NCI-H1694 (cell line): ENCODE measurements at places on chromosomes 5 and 9.

- no peak for DNase-seq
Observed at GRCh38 chr5:29460971-29461559, 1732.4 kb upstream of the CDH6 start.

- DNase-seq = no peak
Observed at GRCh38 chr5:68557162-68557936, 341.8 kb downstream of the PIK3R1 start.

DNA sequence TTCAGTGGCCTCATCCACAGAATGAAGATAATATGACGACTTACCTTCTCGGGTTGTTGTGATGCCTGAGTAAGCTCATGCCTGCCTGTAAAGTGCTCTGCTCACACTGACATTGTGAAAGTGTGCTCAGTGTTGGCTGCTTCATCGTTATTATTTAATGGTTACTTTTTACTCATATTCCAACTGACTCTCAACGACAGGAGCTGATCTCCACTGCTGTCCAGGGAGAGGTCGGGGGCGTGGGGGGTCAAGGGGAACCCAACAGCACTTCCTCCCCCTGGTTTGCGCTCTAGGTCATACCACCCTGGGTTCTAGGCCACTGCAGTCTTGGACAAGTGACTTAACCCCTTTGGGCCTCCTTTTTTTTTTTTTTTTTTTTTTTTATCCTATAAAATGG is 52.9 kb upstream of the ANGPTL2 start:
- no peak for DNase-seq

- no peak for DNase-seq
Observed at GRCh38 chr5:140694276-140694675, 3.0 kb downstream of the HARS2 start.

DNA sequence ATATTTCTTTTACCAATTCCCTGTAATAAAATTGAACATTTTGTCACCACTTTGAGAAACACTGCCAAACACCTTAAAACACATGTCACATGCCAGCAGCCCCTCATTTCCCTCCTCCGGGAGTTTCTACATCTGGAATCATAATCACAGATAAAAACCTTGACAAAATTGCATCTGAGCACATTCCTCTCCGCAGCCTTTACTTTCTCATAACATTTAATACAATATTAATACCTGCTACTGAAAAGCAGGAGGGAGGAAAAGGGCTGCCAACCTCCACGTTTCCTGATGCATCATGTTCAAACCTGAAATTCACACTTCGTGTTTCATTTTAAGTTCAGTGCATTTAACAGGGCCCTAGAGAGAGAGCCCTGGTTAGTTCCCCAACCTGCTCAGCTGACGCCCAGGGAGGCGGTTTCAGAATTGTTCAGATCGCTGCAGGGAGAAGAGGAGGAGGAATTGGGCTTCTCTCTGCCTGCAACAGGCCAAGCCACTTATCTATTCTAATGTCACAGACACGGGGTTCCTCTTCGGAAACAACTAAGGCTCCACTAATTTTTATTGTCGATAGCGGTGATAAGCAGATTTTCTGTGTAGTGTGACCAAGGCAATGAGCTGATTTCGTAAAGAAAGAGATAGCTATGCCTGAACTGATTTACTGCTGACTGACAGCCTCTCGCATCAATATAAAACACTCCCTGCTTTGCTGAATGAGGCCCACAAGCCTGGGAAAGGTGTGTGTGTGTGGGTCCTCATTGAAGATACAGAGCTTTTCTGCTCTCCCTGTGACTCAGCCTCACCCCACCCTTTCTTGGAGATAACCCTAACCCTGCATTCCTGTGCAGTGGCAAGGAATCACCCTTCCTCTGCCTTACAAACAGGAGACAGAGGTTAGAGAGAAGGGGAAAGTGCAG is 4.9 kb upstream of the LHX2 start:
- no peak for DNase-seq

DNA sequence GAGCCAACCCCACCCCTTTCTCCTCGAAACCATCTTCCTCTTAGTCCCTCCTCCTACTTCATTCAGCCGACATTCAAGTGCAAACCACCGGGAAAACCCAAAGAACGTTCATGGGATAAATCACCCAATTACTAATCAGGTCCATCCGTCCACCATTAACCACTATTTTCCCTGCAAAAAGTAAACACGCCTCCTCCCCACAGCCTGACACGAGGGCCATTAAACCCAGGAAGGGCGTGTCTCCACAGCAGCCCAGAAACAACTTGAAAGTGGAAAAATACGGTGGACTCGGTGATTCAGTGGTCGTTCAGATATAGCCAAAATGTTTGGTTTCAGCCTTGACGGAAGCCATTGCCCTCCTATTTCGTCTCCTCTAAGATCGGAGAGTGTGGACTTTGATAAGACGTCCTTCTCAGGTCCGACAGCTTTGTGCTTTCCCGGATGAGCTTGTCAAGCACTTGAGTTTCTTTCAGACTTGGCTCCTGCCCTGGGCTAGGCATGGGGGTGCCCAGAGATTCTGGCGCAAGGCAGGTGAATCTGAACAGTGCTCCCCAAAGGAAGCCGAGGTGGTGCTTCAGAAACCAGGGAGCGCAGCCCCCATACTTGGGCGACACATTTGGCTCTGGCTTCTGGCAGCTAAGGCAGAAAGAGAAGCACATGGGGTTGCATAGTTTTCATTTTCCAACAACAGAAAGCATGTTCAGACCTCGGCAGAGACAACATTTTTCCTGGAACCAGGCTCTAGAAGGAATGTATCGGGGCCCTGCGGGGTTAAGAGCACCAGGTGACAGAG is 56.6 kb downstream of the SMIM23 start:
- DNase-seq = no peak

- DNase-seq = no peak
Observed at GRCh38 chr5:139808481-139809330, 13.1 kb downstream of the PSD2 start.

GRCh38 chr9:126678989-126679388 is 65.3 kb downstream of the LMX1B start:
- DNase-seq = no peak

- DNase-seq = no peak
Observed at GRCh38 chr5:21071421-21071820, 1083.4 kb upstream of the CDH18 start.

DNA sequence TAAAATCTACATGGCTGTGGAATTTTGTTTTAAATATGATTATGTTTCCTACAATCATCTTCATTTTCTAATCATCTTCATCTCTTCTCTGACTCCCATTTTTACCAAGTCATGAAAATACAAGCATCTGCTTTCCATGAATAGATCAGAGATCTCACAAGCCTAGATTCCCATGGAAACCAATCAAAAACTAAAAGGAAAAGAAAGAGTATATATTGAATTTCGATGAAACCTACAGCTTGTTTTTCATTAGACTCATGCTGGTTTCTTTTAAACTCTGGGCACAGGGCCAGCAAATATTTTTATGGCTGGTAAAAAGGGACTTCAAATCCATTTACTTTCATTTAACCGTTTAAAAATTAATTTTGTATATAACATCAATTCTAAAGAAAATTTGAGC is 51.2 kb downstream of the INVS start:
- DNase-seq = no peak

DNA sequence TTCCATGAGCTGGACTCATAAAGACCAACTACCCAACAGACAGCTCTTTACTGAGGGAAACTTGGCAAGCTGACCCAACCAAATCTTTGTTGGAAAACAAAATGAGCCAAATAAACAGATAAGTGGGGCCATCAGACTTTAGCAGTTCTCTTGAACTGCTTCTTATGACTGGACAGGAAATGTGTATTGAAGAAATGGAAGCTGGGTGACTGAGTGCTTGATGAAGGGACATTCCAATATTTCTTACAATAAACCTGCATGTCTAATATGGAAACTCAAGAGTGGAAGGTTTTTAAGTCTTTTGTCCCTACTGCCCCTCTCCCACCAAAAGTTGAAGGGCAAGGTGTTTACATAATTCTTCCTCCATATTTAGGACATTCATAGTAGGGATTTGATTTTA is 218.8 kb upstream of the NR4A3 start:
- no peak for DNase-seq

DNA sequence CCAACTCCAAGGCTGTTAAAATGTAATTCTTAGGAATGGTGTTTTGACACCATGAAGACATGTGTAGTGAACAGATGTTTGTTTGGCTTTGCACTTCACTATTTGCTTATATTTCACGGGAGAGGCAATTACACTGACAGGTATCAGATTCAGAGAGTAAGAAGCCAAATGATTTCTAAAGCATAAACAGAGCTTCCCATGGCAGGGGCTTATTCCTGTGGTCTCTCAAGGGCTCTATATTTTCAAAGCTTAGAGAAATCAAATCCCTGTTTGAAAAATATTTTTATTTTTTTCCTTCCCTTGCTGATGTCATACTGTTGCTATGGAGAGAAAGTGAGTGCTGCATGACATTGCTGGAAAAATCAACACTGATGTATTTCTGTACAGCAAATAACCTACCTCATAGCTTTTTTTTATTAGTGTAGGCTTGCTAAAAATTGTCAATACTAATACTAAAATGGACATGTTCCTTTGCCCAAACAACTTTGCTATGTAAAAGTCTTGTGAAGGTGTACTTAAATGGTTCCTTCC is 161.4 kb downstream of the GIN1 start:
- peak; percentile 37 for DNase-seq

GRCh38 chr5:37835380-37835973 is 4.4 kb downstream of the GDNF start:
- DNase-seq = no peak

- DNase-seq = peak; percentile 8
Observed at GRCh38 chr5:74638970-74639806, 1.3 kb downstream of the ENC1 start.

- no peak for DNase-seq
Observed at GRCh38 chr5:39427229-39427628, 2.4 kb upstream of the DAB2 start.

DNA sequence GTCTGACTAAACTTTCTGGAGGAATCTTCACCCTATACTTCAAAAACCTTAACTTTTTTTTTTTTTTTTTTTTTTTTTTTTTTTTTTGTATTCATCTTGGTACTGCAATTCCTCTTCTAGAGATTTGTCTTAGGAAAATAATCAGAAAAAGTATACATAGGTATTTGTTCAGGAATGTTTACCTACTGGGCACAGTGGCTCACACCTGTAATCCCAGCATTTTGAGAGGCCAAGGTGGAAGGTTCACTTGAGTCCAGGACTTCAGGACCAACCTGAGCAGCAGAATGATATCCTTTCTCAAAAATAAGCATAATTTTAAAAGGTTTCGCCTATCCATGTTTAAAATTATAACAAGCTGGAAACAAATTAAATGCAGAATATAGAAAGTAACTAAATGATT is 33.3 kb upstream of the NREP start:
- DNase-seq = no peak

DNA sequence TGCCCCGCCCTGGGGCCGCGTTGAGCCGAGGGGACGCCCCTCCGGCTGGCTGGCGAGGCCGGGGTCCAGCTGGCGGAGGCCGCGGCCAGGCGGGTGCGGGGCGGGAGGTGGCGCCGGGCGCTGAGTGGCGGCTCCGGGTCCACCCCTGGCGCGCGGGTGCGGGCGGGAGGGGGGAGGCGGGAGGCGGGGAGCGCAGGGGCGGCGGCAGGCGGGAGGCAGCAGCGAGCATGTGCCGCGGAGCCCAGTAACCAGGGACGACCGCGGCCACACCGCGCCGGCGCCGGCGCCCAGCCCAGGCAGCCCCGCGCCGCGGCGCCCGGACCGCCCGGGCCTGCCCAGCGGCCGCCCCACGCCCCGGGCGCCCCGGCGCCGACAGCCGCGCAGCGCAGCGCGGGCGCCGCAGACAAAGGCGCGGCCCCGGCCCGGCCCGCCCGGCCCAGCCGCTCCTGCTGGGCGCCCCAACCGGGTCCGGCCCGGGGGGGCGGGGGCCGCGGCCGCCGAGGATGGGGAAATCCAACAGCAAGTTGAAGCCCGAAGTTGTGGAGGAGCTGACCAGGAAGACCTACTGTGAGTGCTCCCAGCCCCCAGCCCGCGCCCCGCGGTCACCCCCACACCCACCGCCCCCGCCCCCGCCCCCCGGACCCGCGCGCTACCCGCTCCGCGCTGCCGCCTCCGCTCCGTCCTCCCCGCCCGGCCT is at the start of gene NCS1:
Gene NCS1, plus strand, starts transcription at position 244 of the 697 bp plus-strand sequence. Its CDS starts 260 bp downstream, at position 504.
- no peak for DNase-seq

- no peak for DNase-seq
Observed at GRCh38 chr5:14767053-14767452, 102.5 kb downstream of the OTULIN start.

- no peak for DNase-seq
Observed at GRCh38 chr5:125120012-125120411, 373.6 kb upstream of the ZNF608 start.

GRCh38 chr9:137589441-137590122 is 730 bp downstream of the ZMYND19 start:
- no peak for DNase-seq

DNA sequence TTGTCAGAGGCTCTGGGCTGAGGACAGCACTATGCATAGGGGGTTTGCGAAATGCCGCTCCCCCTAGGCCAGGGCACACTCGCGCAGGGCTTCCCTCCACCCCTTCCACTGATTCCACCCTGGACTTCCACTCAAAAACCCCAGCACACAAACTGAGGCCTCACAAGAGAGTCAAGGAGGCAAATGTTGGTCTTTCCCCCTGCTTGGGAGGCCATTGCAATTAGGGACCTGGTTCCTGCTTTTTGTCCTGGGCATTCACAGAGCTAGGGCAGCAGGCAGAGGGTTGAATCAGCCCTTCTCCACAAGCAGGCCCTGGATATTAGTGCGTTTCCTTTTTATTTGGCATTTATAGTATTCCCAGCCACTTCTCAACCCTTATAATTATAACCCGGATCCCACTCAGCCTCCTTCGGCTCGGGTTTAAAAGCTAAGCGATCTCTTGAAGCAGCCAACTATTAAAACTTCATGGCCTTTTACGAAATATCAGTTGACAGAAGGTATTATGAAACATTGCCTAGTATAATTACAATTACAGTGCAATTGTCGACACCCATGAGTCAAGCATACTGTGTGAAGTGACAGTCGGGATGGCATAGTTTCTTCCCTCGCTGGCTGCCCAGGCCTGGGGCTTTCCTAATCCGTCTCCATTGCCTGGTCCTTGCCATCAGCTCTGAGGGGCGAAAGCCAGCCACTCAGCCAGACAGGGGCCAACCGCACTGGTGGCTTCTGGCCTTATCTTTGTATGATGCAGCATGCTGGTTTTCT is 285.5 kb upstream of the MAP3K1 start:
- no peak for DNase-seq

DNA sequence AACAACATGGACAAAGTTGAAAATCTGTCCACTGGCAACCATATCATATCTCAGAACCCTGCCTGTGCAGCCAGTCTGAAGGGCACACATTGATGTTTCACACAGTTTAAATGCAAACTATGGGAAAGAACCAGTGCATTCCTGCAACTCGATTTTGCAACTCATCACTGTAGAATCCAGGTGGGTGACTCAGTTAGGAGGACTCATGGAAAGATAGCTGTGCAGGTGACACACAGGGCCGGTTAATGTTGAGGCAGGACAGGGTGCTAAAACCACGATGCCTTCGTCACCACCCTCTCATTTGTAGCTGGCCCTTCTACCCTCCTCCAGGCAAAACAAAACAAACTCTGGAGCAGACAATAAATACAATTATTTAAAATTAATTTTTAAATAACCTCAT is 62.8 kb downstream of the TLE1 start:
- no peak for DNase-seq

GRCh38 chr5:127863610-127864395 is 160.6 kb downstream of the CCDC192 start:
- DNase-seq = no peak
